ENCODE measurements at places on chromosomes 7 and 10. TPM values are rescaled to one million over a fixed set of nuclear protein-coding genes. Genes with fewer than 3 reads are reported as not detected.

The SFTPA1 gene
- not detected for total RNA-seq

The CRTAC1 gene
- total RNA-seq: 7.9 TPM

GRCh38 chr7:64990216-64990615 lies 620 bp downstream of the ZNF117 start:
- H3K27me3 ChIP-seq: no peaks in the 10 kb centered on the region
- DNase-seq: no peak
- H3K36me3 ChIP-seq: peaks cover 3% of the 10 kb centered on the region
- no peak overlapping the region for H3K4me3 ChIP-seq
- H3K27ac ChIP-seq: no peak overlapping the region

DNA sequence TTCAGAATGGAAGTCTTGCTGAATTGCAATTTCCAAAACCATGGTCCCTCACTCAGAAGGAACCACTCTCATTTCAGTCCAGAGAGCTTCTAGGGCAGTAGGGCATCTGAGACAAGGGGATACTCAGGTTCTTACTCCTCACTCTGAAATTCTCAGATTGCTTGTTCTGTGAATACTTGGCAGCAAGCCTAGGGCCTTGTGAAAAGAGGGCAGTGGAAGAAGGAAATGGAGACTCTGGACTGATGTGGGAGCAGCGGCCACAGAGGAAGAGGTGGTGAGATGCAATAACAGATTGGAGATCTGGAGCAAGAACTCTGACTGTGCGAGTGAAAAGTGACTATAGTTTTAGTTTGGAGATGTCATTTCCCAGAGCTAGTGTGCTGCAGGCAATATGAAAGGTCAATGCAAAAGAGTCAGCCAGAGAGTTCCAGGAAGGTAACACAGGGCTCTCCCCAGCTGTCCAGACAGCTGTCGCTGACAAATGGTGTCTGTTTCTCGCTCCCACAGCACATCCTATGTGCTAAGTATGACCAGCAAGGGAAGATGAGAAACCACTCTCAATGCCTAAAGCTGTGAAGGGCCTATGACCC lies 291.6 kb upstream of the KIAA1217 start:
- no peaks in the 10 kb centered on the region for H3K4me1 ChIP-seq
- no peaks in the 10 kb centered on the region for H3K36me3 ChIP-seq
- H3K4me3 ChIP-seq: no peak overlapping the region
- no peaks in the 10 kb centered on the region for H3K27me3 ChIP-seq
- H3K27ac ChIP-seq: no peak overlapping the region
- DNase-seq: no peak

The PHTF2 gene
- total RNA-seq: 38.0 TPM

The ZPBP gene
- total RNA-seq: not detected

- H3K36me3 ChIP-seq: no peaks in the 10 kb centered on the region
- DNase-seq: peak; percentile 61
- H3K4me1 ChIP-seq: no peaks in the 10 kb centered on the region
- no peak overlapping the region for H3K4me3 ChIP-seq
Observed at GRCh38 chr10:42997849-42998165, 79.1 kb upstream of the RET start.

The HIP1 gene
- 56.8 TPM for total RNA-seq

GRCh38 chr10:75352650-75353049 lies 48.9 kb downstream of the ZNF503 start:
- no peaks in the 10 kb centered on the region for H3K27me3 ChIP-seq
- no peak for DNase-seq
- H3K4me3 ChIP-seq: no peak overlapping the region
- H3K36me3 ChIP-seq: no peaks in the 10 kb centered on the region
- H3K27ac ChIP-seq: no peak overlapping the region

The MRPL43 gene
- total RNA-seq: 38.9 TPM

The CHST15 gene
- total RNA-seq: 39.9 TPM

- DNase-seq: no peak
- H3K4me3 ChIP-seq: no peak overlapping the region
- no peaks in the 10 kb centered on the region for H3K4me1 ChIP-seq
- peaks cover 2% of the 10 kb centered on the region for H3K36me3 ChIP-seq
- no peak overlapping the region for H3K27ac ChIP-seq
- no peaks in the 10 kb centered on the region for H3K27me3 ChIP-seq
Observed at GRCh38 chr7:87853237-87853864, 22.8 kb downstream of the SLC25A40 start.

- no peak overlapping the region for H3K4me3 ChIP-seq
- no peaks in the 10 kb centered on the region for H3K36me3 ChIP-seq
- H3K4me1 ChIP-seq: no peaks in the 10 kb centered on the region
- H3K27ac ChIP-seq: no peak overlapping the region
- no peak for DNase-seq
Observed at GRCh38 chr10:63412304-63412703, 53.5 kb downstream of the JMJD1C start.

GRCh38 chr10:89837165-89838043 lies 136.0 kb downstream of the KIF20B start:
- no peak overlapping the region for H3K27ac ChIP-seq
- H3K36me3 ChIP-seq: no peaks in the 10 kb centered on the region
- H3K4me1 ChIP-seq: no peaks in the 10 kb centered on the region
- peak overlapping the region; percentile 64 for H3K4me3 ChIP-seq
- DNase-seq: peak; percentile 62
- no peaks in the 10 kb centered on the region for H3K27me3 ChIP-seq

The ZNF727 gene
- total RNA-seq: 5.6 TPM

The NPFFR1 gene
- total RNA-seq: 0.03 TPM

The ITGB1 gene
- total RNA-seq: 1,426 TPM

The IDE gene
- 42.3 TPM for total RNA-seq

GRCh38 chr7:64656489-64656888 lies 9.4 kb upstream of the ZNF107 start:
- H3K4me3 ChIP-seq: no peak overlapping the region
- H3K27ac ChIP-seq: no peak overlapping the region
- H3K27me3 ChIP-seq: no peaks in the 10 kb centered on the region
- no peaks in the 10 kb centered on the region for H3K36me3 ChIP-seq
- H3K4me1 ChIP-seq: no peaks in the 10 kb centered on the region

The PRR15 gene
- total RNA-seq: 1.6 TPM

- H3K4me1 ChIP-seq: no peaks in the 10 kb centered on the region
- no peak overlapping the region for H3K4me3 ChIP-seq
- no peaks in the 10 kb centered on the region for H3K36me3 ChIP-seq
- DNase-seq: no peak
- no peaks in the 10 kb centered on the region for H3K27me3 ChIP-seq
Observed at GRCh38 chr10:71064413-71065118, 147.8 kb upstream of the UNC5B start.

The TM9SF3 gene
- total RNA-seq: 120 TPM

- H3K27me3 ChIP-seq: no peaks in the 10 kb centered on the region
- H3K4me3 ChIP-seq: no peak overlapping the region
- H3K4me1 ChIP-seq: peaks cover 5% of the 10 kb centered on the region
- H3K36me3 ChIP-seq: no peaks in the 10 kb centered on the region
- H3K27ac ChIP-seq: no peak overlapping the region
Observed at GRCh38 chr10:16965740-16966447, 148.7 kb upstream of the RSU1 start.

DNA sequence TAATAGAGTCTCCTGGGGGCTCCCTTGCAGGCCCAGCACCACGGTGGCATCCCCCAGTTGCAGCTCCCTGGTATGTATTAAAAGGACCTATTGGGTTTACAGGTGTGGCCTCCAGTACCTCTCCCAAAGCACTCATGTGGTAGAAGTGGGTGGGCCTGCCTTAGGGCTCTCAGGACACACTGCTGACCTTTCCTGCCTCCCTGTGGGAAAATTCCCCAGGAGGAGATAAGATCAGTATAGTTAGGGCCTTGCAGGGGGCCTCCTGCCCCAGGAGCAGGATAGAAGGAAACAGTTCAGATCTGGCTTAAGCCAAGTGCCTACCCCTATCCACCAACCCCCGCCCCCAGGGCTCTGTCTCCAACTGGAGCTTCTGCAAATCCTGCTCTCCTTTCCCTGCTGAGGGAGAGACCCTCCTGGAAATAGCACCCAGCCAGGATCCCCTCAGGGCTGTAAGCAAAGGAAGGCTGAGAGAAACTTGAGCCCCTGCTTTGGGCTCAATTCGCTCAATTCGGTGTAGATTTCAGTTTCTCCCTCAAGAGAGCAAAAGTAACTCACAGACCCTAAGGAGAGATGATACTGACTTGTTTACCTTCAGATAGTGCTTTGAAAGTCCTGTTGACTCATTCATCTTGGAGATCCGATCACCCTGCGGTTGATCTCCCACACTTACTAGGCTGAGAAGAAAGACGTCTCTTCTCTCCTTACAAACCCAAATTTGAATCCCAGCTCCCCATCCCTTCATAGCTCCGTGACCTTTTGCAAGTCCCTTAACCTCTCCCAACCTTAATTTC lies 130.6 kb downstream of the WDR11 start:
- H3K4me1 ChIP-seq: no peaks in the 10 kb centered on the region
- H3K27ac ChIP-seq: no peak overlapping the region
- no peaks in the 10 kb centered on the region for H3K36me3 ChIP-seq
- no peak for DNase-seq

The PRTFDC1 gene
- total RNA-seq: 3.1 TPM

GRCh38 chr7:155709453-155709852 lies 65.0 kb downstream of the RBM33 start:
- no peak for DNase-seq
- no peak overlapping the region for H3K27ac ChIP-seq
- H3K36me3 ChIP-seq: peaks cover 3% of the 10 kb centered on the region
- no peaks in the 10 kb centered on the region for H3K4me1 ChIP-seq
- H3K27me3 ChIP-seq: no peaks in the 10 kb centered on the region
